ENCODE measurements at places on chromosomes 5 and 9.

GRCh38 chr5:98975223-98975622, 46.4 kb upstream of the CHD1 start:
- no peak for DNase-seq

DNA sequence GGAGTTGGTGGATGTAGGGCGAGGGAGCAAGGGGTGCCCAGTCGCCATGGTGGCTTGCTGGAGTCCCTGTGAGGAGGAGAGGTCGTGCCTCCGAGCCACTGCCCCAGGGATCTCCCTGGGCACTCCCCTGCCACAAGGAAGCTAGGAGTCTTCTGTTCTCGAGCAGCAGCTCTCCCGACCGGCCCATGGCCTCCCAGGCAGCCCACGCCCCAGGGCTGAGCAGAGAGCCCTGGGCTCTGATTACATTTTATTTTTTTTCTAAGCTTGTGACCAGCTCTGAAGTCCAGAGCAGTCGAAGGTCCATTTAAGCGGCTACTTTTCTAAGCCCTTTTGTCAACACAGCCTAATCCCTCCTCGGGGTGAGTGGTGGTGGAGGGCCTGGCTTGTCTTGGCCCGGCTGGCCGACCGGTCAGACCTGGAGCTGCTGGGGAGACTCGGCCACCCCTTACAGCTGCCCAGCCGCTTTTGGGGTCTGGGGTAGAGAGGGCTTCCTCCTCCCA, 2.1 kb downstream of the RXRA start:
- no peak for DNase-seq

DNA sequence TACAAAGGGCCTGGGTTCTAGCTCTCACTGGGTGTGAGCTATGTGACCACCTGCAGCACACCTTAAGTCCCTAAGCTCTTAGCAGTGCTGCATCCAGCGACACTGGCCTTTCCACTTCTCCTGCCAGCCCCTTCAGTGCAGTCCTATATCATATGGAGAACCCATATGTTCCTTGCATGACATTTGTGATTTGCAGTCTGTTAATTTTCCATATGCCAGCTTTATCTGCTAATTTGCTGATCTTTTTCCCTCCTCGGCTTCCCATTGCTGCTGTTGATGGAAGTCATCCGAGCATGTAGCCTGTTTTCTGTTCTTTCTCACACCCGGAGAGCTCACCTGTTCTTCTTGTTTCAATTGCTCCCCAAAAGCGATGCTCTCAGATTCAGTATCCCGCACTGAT, 23.2 kb downstream of the PRDM6 start:
- DNase-seq: no peak

DNA sequence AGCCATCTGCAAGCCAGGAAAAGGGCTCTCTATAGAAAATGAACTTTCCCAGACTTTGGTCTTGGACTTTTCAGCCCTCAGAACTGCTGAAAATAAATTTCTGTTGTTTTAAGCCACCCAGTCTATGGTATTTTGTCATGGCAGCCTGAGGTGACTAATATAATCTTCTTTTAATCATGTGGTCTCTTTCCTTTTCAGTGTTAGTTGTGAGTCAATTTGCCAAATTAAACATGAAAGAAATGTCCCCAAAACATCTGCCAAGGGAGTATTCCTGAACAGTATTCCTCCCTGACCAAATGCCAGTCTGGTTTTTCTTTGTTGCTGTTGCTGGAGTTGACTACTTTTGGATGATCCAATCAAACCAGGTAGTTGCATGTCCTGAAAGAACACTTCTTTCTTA, 4.7 kb upstream of the YTHDC2 start:
- no peak for DNase-seq

DNA sequence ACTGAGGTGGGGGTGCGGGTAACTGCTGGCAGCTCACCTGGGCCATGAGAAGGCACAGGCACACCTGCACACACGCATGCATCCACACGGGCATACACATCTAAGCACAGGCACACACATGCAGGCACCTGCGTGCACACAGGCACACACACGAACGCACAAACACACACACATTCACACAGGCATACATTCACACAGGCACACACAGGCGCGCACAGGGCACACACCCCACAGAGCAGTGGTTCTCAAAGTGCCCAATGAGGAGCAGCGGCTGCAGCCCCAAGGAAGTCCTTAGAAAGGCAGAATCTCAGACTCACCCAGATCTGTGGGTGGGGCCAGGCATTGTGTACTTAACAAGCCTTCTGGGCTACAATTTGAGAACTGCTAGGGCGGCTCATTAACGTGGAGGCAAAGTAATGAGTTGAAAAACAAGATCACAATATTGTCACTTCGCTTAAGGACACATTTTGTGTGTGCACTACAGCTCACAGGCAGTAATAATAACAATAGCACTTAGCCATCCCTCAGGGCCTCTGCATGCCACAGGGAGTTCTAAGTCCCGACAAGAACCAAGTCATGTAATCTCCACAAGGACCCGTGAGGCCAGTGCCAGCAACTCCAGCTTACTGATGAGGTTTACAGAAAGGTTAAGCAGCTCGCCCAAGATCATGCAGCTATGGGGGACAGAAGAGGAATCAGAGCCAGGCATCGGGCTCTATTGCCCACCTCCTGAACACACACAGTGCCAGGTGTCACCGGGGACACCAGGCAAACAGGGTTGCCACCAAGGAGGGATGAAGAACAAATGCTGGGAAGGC, 91.6 kb downstream of the ROR2 start:
- no peak for DNase-seq

DNA sequence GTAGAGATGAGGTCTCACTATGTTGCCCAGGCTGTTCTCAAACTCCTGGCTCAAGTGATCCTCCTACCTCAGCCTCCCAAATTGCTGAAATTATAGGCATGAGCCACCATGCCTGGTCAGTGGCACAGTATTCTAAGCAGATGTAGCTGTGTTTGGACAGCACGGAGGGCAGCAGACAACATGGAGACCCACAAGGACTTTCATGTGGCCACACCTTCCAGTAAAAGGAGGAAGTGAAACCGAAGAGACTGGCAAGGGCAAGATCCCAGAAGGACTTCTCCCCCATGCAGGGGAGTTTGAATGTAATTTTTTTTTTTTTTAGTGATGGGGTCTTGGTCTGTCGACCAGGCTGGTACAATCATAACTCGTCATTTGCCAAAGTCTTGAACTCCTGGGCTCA, 172.2 kb downstream of the TRPM3 start:
- DNase-seq: no peak

GRCh38 chr9:126432659-126433058, 106.0 kb downstream of the MVB12B start:
- no peak for DNase-seq

- no peak for DNase-seq
These were observed 562.6 kb downstream of the ANXA1 start for GRCh38 chr9:73714294-73714693.

- DNase-seq: no peak
These were observed 54.8 kb upstream of the RASGRF2 start for GRCh38 chr5:80905405-80905804.

- no peak for DNase-seq
These were observed 44.2 kb upstream of the SPATA31C2 start for GRCh38 chr9:88182501-88182900.

GRCh38 chr9:122816163-122816867, 12.1 kb downstream of the PDCL start:
- no peak for DNase-seq

DNA sequence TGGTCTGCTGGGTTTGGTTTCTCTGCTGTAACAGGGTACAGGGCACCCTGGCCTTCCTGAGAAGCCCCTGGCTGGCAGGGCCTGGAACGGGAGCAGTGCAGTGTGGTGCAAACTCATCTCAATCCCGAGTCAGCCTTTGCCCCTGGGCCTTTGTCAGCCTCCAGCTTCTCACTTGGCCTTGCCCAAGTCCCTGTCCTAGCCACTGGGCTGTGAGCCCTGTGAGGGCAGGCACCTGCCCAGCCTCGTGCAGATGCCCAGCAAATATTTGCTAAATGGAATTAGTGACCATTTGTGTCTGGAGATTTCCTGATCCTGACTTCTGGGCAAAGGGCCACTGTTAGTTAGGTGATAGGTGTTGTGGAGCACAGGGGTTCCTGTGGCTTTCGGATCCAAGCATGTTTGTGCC, 13.0 kb downstream of the RGS3 start:
- no peak for DNase-seq

DNA sequence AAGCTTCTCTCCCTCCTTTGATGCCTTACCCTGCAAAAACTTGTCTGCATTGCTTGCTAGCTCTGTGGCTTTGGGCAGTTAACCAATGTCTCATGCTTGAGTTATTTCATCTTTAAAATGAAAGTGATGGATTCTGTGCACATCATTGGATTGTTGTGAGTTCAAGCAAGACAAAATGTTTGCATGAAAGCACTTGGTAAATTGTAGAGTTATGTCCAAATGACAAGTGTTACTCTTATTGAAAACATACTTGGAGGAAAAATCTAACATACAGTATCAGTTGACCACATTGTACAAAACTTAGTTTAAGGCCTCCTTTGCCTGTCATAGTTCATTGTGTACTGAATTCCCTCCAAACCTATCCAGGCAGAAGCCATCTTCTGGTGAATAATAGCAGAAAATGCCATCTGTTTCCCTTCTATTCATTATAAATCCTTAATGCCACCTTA, 30.0 kb downstream of the TGFBR1 start:
- no peak for DNase-seq

DNA sequence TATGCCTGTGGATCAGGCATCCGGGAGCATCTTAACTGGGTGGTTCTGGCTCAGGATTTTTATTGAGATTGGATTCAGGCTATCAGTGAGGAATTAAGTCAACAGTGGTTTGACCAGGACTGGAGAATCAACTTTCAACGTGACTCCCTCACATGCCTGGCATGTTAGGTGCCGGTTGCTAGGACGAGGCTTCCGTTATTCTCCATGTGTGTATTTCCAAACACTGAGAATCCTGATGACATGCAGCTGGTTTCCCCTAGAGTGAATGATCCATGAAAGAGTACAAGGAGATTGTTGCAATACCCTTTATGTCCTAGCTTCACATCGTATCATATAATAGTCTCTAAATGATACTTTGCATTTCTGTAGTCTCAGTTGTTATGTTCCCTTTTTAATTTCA, 529.2 kb downstream of the ANXA1 start:
- no peak for DNase-seq

GRCh38 chr9:129776938-129777768, 24.3 kb upstream of the PTGES start:
- no peak for DNase-seq

DNA sequence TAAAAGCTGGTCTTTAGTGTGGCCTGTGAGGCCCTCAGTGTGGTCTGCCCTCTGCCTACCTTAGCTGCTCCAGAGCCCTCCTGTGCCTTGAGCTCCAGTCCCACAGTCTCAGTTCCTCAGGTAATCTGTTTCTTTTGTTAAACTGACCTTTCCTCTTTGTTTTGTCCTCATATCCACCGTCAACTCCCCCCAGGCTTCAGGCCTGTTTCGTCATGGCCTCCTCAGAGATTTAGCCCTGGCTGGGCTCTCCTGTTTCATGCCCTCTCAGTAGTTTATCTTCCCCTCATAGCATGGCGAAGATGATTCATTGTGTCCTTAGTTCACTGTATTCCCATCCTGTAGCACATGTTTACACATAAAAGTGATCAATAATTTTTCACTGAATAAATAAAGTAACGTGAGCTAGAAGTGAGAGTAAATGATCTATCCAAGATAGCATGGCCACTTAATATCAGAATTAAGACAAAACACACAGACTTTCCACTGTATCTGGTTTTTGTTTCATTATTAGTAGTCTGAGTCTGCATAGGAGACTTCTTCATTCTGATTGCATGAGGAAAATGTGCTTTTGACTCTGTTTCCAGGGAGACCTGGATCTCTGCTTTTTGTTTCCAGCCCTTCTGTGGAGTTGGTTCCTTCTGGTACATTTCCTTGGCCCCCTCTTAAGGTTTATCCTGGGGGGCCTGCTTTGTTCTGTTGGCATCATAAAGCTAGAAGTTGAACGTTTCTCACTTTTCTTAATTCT, 70.5 kb downstream of the SNX24 start:
- DNase-seq: no peak

DNA sequence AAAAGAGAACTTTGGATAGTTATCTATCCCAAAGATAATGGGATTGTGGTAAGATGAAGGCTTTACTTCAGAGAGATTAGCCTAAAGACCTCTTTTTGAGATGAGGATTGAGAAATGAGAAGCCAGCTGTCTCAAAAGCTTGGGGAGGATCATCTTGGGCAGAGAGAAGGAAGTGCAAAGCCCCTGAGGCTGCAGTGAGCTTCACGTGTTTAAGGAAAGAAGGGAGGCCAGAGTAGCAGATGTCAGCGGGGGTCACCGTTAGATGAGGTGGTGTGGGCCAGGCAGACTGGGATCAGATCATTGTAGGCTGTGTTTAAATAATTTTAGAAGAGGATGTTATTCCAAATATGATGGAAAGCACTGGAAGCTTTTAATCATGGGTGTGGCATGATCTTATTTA, 270.1 kb downstream of the ARHGEF28 start:
- no peak for DNase-seq

DNA sequence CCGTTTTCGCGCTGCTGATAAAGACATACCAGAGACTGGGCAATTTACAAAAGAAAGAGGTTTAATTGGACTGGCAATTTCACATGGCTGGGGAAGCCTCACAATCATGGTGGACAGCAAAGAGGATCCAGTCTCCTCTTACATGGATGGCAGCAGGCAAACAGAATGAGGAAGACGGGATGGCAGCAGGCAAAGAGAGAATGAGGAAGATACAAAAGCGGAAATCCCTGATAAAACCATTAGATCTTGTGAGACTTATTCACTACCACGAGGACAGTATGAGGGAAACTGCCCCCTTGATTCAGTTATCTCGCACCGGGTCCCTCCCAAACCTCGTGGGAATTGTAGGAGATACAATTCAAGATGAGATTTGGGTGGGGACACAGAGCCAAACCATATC, 95.0 kb downstream of the OSTF1 start:
- DNase-seq: no peak

- DNase-seq: no peak
These were observed 71.9 kb downstream of the ECPAS start for GRCh38 chr9:111412280-111412679.

DNA sequence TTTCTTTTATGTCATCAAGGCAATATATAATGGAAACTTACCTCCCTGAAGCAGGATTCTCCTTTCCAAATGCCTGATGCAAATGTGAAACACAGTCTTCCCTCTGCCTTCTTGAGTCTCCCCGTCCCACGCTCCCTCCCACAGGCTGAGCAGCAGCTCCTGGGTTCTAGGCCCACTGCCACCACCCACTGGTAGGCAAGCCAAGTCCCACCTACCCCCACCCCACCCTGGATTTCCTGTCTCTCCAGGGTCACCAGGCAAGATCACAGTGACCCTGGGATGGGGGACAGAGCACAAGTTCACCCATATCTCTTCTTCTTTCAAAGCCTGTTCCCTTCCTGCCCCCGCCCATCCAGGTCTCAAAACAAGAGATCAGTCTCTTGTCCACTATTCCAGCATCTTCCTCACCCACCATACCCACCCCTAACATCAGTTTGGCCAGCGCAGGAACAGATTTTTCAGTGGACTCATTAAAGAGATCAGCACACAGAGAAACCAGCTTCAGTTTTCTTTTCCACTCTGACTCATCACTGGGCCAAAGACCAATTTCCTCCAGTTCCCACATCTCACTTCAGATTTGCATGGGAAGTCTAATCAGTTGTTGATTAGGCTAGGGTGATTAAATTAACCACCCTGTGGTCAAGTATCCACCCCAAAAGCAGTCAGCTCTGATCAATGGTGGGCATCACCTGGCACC, 151.5 kb downstream of the ACTL7B start:
- DNase-seq: no peak

Measured in NCI-H1092 (cell line).